Gastroesophageal sphincter (tissue), 4 donors: ENCODE measurements at places on chromosomes 7 and 10.

DNA sequence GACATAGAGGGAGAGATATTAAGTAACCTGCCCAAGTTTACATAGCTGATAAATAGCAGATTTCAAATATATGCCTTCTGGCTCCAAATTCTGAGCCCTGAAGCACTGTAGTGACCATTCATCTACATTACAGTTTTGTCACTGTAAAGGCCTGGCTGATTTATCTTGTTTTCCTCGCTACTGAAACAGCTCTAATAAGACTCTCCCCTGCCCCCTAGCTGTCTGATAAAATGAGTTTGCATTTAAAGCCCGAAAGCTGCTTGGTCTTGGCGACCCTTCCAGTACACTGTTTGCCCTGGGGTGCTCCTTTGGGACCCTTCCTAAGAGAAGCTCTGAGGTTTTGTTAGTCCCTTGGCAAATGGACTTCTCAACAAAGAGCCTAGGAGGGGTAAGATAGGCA, 59.7 kb upstream of the RAB11FIP2 start:
- ATAC-seq, result no peak

DNA sequence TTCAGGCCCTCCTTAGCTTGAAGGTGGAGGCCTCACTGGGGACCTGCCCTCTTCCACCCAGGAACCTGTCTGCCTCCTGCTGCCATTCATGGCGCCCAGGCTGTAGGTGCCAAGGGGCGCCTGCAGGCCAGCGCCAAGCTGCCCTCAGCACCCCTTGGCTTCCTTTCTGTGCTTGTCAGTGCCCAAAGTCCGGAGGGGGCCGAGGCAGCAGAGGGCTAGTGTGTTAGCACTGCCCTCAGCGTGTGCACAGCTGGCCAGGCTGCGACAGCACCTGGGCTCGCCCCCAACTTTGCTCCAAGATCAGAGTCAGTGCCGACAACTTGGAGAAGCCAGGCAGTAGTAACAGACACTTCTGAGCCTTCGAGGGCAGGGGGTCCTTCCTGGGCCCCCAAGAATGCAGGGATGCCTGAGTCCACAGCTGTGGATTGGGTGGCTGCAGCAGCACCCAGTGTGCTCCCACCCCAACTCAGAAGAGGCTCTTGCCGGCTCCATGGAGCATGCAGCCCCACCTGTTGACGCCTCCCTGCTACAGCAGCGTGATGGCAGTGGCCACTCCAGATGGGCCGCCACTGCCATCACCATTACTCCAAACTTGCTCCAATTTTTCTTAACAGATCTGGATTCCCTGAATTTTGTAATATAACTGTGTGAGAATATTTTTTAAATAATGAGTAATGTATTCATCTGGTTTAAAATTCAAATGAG, 41.7 kb downstream of the CACUL1 start:
- ATAC-seq, result no peak

- no peak for ATAC-seq
Measured at GRCh38 chr7:128075242-128076095, 44.2 kb upstream of the LRRC4 start.

GRCh38 chr7:5872326-5872725, 8.3 kb upstream of the OCM start:
- ATAC-seq, result no peak

- no peak for ATAC-seq
Measured at GRCh38 chr7:34011017-34011695, 105.8 kb downstream of the BMPER start.
